ENCODE measurements at places on chromosomes 4 and X. TPM values are rescaled to one million over a fixed set of nuclear protein-coding genes. Genes with fewer than 3 reads are reported as not detected.

DNA sequence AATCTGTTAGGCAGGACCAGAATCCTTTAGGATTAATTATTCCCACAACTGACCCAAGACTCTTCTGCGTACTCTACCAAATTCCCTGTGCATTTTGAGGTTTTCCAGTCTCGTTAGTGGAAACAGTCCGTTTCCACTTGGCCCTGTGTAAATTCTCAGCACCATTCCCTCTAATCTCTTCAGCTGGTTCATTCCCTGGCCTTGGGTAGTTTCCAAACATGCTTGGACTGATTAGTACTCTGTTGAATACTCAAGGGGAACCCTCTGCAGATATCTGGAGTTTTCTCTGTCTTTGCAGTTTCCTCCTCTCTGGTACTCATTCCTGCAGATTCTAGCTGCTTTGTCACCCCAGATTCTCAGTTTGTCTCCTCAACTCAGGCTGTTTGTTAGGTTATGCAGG, 80.4 kb downstream of the ZFX start:
- H3K4me3 ChIP-seq: no peak overlapping the region

CACNA1F gene
- 0.62 TPM for total RNA-seq

MAB21L2 gene
- total RNA-seq: not detected

DAPP1 gene
- 25.8 TPM for total RNA-seq

GRCh38 chrX:112714357-112714918, 34.7 kb upstream of the LHFPL1 start:
- no peaks in the 10 kb centered on the region for H3K36me3 ChIP-seq
- no peak for DNase-seq
- no peak overlapping the region for H3K4me3 ChIP-seq
- H3K4me1 ChIP-seq: no peaks in the 10 kb centered on the region
- peaks cover 8% of the 10 kb centered on the region for H3K27me3 ChIP-seq

DNA sequence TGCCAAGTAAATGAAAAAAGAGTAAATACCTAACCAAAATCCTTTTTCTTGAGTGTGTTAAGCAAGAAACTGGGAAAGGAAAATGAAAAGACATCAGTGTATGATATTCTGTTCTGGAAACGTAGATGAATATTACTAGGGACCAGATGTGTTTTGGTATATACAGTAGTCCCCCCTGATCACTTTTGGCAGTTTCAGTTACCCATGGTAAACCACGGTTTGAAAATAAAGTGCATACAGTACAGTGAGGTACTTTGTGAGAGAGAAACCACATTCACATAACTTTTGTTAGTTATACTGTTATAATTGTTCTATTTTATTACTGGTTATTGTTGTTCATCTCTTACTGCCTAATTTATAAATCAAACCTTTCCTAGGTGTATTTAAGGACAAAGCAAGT, 250.9 kb downstream of the TENM3 start:
- DNase-seq: no peak
- H3K4me3 ChIP-seq: no peak overlapping the region
- H3K27me3 ChIP-seq: peaks cover 15% of the 10 kb centered on the region
- peaks cover 10% of the 10 kb centered on the region for H3K4me1 ChIP-seq
- H3K27ac ChIP-seq: no peak overlapping the region

GRCh38 chr4:38691251-38692008, 27.4 kb downstream of the KLF3 start:
- no peak for DNase-seq
- H3K27ac ChIP-seq: no peak overlapping the region
- H3K27me3 ChIP-seq: no peaks in the 10 kb centered on the region
- peaks cover 46% of the 10 kb centered on the region for H3K4me1 ChIP-seq

DNA sequence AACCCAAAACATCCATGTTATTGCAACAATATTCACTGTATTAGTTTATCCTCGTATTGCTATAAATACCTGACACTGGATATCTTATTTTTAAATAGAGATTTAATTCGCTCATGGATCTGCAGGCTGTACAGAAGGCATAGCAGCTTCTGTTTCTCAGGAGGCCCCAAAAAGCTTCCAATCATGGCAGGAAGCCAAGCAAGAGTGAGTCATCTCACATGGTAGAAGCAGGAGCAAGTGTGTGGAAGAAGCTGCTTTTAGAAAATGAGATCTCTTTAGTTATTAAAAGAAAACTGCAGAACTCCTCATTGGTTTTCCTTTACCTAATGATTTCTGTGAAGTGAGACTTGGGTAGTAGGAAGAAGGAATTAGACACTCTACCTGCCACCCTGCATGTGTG, 16.4 kb downstream of the ZNF732 start:
- no peaks in the 10 kb centered on the region for H3K4me1 ChIP-seq
- H3K36me3 ChIP-seq: no peaks in the 10 kb centered on the region
- no peak overlapping the region for H3K27ac ChIP-seq
- no peak for DNase-seq
- no peak overlapping the region for H3K4me3 ChIP-seq

DNA sequence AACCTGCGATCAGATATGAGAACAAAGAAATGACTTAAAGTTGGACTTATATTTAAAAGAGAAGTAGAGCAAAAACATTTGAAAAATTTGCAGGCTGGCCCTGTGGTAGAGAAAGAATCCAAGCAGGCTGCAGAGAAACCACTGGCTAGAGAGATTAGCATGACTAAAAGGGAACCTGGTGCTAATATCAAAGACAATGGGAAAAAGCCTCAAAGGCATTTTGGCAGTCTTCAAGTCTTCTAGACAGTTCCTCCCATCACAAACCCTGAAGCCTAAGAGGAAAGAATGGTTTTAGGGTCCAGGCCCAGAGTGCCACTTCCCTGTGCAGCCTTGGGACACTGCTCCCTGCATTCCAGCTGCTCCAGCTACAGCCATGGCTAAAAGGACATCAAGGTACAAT, 33.4 kb downstream of the KCTD8 start:
- DNase-seq: no peak
- H3K36me3 ChIP-seq: no peaks in the 10 kb centered on the region
- H3K27ac ChIP-seq: no peak overlapping the region
- no peaks in the 10 kb centered on the region for H3K4me1 ChIP-seq
- no peak overlapping the region for H3K4me3 ChIP-seq
- no peaks in the 10 kb centered on the region for H3K27me3 ChIP-seq

IL3RA gene
- not detected for total RNA-seq

DNA sequence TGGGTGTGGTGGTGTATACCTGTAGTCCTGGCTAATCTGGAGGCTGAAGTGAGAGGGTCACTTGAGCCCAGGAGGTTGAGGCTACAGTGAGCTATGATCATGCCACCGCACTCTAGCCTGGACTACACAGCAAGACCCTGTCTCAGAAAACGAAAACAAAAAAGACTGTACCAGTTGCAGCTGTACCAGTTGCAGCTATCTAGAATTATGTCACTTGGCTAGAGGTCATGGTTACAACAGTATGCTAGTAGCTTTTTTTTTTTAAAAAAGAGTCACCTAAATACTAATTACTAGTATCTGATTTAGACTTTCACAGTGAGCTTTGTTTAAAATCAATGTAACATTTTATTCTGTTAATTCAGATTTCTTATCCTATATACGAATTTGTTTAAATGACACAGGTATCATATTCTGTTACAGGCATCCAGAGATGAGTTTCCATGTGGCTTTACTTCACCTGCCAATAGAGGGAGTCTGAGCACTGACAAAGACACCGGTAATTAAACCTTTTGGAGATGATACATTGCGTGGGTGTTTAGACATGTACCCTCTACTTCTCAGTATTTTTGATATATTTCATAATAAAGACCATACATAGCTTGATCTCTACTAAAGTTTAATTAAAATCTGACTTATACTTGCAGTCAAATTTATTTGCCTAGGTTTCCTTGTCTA, 100.2 kb upstream of the IL13RA1 start:
- no peaks in the 10 kb centered on the region for H3K4me1 ChIP-seq
- peaks cover 9% of the 10 kb centered on the region for H3K36me3 ChIP-seq
- H3K4me3 ChIP-seq: no peak overlapping the region
- H3K27ac ChIP-seq: no peak overlapping the region
- H3K27me3 ChIP-seq: no peaks in the 10 kb centered on the region

SUPT20HL1 gene
- not detected for total RNA-seq

DNA sequence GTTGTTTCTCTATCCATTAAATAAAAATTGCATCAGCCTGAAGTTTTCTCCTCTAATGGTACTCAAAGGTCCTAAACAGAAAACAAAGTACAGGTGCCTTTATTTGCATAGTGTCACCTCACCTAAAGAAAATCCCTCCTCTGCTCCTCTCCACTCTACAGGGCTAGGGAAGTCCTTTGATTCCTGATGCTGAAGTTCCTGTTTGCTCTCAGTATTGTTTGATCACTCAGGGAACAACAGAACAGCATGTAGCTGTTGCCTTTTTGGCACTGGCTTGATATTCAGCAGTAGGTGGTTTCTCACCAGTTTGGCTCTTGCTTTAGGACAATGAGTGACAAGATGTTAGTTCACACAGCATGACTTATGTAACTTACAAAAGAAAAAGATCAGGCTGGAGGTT, 156.2 kb upstream of the SLC7A11 start:
- H3K27me3 ChIP-seq: no peaks in the 10 kb centered on the region
- H3K4me3 ChIP-seq: no peak overlapping the region
- H3K36me3 ChIP-seq: no peaks in the 10 kb centered on the region
- H3K27ac ChIP-seq: no peak overlapping the region
- no peak for DNase-seq
